ENCODE measurements at places on chromosomes 1 and 21.
A peak's percentile ranks its signal among the peaks of the same experiment; 100 is the strongest.

DNA sequence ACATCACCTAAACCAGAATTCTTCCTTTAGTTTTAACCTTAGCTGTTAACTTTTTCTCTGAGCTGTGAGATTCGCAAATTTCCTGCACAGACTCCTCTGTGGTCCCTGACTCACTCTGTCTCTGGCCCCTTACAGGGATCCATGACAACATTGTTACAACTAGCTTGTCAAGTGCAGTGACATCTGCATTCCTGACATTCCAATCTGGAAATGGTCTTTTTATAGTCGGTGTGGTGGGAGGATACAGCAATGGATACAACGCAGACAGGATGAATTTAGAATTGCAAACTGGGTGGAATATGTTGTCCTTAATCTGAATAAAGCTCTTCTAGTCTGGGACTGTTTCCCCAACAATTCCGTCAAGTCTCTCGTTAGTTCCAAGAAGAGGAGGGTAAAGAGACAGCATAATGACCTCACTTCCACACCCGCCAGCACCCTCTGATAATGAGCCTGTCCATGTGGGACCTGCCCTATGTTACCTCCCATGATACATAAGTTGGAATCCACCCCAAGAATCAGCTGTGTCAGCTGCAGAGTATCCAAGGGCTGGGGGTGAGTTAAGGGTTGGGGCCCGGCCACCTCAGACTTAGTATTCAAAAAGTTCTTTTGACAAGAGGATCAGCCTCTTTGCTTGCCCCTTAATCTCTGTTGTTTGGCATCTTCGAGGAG, 49.4 kb downstream of the ILDR2 start:
- no peak for DNase-seq

DNA sequence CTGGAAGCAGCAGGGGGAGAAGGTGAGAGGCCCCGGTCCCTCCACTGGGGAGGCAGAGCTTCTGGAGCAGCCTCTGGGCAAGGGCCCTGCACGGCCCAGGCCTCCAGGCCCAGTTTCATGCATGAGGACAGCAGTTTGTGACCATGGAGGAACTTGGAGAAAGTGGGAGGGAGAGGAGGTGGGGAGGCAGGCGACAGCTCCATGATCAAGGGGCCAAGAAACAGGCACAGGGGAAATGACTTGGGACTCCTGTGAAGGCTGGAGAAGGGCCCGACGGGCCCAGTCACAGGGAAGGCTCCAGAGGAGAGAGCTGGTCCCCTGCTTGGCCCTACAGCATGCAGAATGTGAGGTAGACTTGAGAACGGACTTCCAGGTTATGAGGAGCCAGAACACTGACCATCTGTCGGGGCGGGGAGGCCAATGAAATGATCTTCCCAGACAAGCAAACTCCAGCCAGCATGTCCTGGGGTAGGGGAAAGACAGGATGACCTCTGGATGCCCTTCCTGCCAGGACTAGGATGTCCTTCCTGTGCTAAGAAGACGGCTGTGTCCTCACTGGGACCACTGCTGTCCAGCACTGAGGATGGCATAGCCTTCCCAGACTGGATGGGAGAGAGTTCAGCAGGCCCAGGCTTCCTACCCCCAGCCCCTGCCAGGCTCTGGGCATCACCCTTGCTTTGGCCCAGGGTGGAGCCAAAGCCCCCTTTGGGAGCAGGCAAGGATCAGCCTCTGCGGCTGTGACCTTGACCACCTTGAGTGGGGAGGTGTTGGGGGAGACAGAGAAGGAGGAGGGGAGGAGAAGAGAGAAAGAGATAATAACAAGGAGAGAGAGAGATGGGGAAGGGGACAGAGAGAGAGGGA, 548.2 kb downstream of the PTPRU start:
- no peak for DNase-seq

GRCh38 chr1:34425046-34425445, 248.3 kb downstream of the C1orf94 start:
- DNase-seq, result no peak

DNA sequence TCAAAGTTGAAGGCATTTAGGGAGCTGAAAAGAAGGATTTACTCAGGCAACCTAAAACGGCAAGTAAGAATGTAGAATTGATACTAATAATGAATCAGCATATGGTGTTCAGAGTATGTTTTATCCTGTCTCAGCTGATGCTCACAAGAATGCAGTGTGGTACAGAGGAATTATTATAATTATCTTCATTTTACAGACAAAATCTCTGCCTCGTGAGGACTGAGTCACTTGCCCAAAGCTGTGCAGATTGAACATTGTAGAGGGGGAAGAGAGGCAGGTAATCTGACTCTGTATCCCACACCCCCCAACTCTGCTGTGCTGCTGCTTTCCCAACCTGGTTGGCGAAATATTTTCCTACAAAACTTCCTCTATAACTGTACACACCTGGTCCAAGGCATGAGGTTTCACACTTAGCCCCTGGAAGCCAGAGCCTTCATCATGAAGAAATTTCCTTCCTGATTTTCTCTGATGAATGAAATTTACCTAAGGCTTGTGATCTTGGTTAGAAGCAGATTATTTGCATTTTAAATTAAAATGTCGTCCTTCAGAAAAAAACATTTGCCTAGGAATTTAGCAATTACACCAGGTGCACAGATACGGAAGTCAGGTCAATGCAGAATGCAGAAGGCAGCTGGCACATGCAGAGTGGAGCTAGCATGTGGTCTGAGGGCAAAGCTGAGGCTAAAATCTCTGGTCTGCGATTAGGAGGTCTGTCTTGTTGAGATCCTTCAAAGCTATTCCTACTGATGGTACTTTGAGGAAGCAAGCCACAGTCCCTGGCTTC, 52.8 kb downstream of the DPT start:
- DNase-seq, result no peak

DNA sequence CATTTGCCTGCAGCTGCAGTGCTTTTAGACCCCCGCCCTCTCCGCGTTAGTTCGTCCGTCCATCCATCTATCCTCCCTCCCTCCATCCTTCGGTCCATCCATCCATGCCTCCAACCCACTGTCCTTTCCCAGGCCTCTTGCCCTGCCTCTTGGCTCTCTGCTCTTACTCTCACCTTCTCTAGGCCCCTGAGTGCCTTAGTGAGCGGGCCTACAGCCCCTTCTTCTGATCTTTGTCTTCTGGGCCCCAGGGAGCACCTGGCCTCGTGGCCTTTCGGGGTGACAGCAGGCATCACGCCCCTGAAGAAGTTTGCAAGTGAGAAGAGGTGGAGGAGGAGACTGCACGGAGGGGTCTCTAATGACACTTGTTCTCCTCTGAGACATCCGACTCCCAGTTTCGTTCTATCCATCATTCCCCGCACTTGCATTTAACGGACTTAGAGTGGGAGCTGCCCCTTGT, 842 bp downstream of the ATXN7L2 start:
- DNase-seq, result no peak

GRCh38 chr21:34999397-34999941, 49.6 kb downstream of the RUNX1 start:
- no peak for DNase-seq

DNA sequence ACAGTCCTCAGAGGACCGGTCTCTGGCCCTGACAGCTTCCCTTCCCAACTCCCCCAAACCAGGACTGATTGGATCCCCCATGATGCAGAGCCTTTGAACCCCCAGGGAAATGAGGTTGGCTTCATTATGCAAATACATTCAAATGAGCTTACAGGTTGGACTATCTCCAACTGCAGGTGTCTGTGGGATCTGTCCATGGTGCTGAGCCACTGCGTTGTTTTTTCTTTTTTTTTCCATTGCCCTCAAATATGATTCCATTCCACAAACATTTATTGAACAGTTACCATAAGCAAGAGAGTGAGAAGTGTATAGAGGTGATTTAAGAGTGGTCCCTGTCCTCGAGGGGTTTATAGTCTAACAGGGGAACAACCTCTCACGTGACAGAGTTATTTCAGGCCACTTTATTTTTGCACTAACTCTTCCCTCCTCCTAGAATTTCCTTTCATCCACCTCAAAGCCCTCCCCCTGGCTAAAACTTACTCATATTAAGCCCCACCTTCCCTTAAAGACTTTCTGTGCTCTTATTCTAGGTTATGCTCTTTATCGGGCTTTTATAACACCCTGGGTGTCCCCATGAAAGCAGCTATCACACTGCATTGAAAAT, 21.9 kb downstream of the DLGAP3 start:
- DNase-seq, result no peak

DNA sequence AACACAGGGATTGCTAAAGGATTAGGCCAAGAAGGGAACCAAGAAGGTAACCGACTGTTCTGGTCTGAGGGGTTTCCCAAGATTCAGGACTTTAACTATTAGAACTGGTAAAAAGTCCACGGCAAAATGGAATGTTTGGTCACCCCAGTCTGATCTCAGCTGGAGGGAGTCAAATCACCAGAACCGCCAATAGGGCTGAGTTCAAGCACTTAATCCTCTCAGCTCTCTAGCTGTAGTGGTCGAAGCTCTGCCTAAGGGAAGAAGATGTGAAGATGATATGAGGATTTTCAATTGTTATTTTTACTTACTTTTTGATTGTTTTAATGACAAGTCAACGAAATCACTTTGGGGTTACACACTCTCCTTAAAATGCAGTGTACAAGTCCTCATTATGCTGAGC, 29.1 kb downstream of the F5 start:
- DNase-seq, result no peak

DNA sequence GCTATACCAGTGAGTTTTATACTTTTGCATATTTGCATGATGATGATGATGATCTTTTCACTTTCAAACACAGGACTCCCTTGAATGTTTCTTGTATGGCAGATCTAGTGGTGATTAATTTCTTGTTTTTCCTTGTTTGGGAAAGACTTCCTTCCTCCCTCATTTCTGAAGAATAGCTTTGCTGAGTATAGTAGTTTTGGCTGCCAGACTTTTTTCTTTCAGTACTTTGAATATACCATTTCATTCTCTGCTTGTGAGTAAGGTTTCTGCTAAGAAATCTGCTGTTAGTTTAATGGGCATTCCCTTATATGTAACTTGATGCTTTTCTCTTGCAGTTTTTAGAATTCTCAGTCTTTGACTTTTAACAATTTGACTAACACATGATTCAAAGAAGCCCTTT, 547.4 kb upstream of the CXADR start:
- no peak for DNase-seq

GRCh38 chr1:82185084-82185483, 384.4 kb downstream of the ADGRL2 start:
- DNase-seq, result no peak

DNA sequence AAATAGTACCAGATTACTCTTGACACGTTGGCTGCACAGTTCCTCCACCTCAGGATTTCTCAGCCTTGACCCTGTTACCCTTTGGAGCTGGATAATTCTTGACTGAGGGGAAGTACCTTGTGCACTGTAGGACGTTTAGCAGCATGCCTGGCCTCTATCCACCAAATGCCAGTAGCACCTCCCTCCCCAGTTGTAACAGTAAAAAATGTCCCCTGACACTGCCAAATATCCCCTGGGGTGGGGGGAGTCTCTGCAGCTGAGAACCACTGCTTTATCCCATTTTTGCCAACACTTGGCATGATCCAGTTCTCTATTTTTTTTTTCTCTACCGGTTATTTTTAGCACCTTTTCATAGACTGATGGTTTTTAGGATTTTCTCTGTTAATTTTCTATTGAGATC, 34.0 kb downstream of the C1orf198 start:
- DNase-seq, result no peak

DNA sequence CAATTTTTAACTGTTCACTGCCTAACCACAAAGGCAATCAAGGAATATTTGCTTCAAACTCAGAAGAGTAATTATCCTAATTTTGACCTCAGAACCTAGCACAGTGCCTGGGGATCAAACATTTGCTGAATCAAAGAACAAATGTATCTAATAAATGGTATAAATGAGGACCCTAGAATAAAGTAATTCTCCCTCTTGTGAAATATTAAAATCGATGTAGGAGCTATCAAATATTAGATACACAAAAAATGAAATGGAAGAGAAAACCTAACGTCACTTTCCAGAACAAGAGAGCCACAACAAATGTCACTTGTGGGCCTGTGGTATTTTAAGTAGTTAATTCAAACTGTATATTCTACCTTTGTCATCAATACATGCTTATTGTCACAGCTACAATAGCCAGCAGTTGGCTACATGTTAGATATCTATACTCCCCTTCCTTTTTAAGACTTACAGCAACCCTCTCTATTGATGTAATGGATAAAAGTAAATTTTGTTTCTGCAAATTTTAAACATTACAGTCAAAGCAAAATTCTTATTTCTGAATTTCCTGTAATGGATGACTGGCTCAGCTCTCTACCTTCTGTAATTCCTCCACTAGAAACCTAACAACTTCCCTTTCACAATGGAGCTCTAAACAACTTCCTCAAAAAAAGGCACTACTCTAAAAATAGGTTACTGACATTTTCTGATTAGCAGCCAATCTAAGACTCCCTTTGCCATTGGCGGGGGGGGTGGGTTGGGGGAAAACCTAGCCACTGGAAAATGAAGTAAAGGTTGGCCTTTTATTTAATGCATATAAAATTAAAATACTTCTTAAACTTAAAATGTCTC, 37.6 kb downstream of the PUM1 start:
- peak; percentile 48 for DNase-seq

- DNase-seq, result no peak
Measured at GRCh38 chr1:101079341-101079740, 53.8 kb upstream of the DPH5 start.

DNA sequence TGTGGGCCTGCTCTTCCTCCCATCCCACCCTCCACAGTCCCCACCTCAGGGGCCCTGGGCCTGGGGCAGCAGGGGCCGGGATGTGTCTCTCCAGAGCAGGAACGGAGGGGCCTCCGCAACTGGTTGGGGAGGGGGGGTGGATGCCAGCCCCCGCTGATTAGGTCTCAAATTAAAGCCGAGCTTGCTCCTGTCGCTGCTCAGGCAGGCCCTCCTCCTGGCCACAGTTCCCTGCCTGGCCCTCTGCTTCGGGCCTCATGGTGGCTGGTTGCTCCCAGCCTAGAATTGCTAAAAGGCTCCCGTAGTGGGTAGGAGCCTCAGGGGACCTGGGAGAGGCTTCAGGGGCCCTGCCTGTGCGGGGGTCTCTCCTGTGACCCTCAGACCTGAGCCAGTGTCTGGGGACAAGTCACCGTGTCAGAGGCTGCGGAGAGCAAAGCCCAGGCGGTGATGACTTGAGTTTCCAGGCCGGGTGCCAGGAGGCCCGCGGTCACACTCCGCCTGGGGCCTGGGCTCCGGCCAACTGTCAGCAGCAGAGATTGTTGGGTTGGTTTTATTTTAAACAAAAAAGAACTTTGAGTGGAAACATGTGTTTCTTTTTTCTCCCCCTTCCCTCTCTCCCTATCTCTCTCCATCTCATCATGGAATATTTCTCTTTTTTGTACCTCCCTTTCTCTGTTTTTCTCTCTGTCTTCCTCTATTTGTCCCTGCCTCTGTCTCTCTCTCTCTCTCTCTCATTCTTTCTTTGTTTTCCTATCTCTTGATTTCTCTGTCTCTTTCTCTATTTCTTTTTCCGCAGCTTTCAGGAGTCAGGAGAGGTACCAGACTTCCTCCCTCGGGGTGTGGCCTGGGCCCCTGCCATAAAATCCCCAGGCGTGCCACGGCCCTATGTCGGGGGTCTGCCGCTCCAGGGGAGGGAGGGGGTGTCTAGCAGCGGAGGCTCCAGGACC, 20.0 kb upstream of the EPHA2 start:
- DNase-seq, result no peak

DNA sequence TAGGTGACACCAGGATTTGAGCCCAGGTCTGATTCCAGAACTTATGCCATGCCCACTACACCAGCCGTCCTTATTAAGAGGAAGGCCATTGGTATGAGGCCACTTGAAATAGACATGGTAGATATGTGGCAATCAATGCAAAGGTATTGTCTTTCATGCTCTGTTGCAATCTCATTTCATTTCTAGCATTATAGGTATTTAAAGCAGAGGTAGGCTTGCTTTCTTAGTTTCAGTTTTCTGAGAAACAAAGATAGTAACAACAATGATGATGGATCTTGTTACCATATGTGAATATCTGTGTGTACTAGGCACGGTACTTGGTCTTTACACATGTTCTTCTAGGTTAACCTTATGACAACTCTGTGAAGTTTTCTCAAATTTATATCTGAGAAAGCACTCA, 113.1 kb downstream of the FGGY start:
- no peak for DNase-seq

Measured in GM19239 (cell line).